ENCODE measurements at places on chromosomes 7 and 10.

DNA sequence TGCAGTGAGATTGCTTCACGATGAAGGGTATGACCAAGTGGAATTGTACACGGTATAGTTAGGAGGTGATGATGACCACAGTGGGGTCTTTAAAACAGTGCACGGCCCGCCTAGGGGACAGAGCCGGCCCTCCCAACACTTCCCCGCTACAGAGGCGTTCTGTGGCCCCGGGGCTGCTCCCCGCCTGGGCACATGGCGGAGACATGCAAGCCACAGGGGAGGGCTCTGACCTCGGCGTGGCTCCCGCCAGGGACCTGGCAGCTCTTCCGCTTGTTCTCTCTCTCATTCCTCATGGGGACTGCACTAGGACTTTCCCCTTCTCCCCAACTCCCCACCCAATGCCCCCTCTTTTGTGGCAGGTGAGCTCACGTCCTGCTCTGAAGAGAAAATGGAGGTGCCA is 393.8 kb downstream of the DNAJB6 start:
- no peak for DNase-seq
- H3K27ac ChIP-seq, result no peak overlapping the region
- no peak overlapping the region for H3K4me3 ChIP-seq
- no peaks in the 10 kb centered on the region for H3K36me3 ChIP-seq
- H3K4me1 ChIP-seq, result no peaks in the 10 kb centered on the region

- H3K27ac ChIP-seq, result no peak overlapping the region
- H3K4me1 ChIP-seq, result no peaks in the 10 kb centered on the region
- no peak for DNase-seq
- H3K4me3 ChIP-seq, result no peak overlapping the region
Observed at GRCh38 chr7:116812860-116813259, 49.5 kb upstream of the CAPZA2 start.

DNA sequence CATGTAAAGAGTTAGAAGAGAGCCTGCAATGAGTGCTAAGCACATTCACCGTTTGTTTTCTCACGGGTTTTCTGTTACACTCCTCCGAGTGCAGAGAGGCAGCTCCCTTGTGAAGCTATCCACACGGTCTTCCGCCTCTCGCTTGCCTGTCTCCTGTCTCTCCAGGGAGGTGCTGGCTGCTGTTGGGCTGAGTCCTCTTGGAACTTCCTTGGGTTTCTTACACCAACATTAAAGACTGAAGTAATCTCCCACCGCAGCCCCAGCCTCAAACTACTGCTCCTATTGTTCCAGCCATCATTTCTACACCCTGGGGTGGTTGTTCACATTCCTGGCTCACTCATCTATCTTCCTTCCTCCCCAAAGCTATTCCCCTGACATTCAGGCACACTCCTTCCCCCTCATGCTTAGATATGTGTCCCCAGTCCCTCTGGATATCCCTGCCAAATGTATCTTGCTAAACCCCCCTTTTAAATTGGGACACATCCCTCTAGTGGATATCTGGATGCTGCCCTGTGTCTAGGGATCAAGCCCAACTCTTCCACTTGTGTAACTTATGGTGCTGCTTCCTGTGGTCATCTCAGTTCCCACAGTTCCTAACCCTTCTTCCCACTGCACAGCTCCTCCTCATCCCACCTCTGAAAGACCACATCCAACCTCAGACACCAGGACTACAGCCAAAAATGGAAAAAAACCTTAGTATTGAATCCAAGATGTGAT is 14.1 kb downstream of the ESYT2 start:
- H3K4me1 ChIP-seq, result peaks cover 70% of the 10 kb centered on the region
- no peak overlapping the region for H3K4me3 ChIP-seq
- no peaks in the 10 kb centered on the region for H3K27me3 ChIP-seq
- DNase-seq, result no peak
- H3K27ac ChIP-seq, result peak overlapping the region; percentile 77

GRCh38 chr10:90701428-90701827 is 156.4 kb downstream of the HTR7 start:
- H3K27me3 ChIP-seq, result peaks cover 11% of the 10 kb centered on the region
- DNase-seq, result no peak
- no peaks in the 10 kb centered on the region for H3K4me1 ChIP-seq
- H3K4me3 ChIP-seq, result no peak overlapping the region
- H3K27ac ChIP-seq, result no peak overlapping the region

GRCh38 chr7:74535951-74536356 is 82.2 kb downstream of the GTF2IRD1 start:
- H3K4me1 ChIP-seq, result no peaks in the 10 kb centered on the region
- no peak for DNase-seq
- no peak overlapping the region for H3K4me3 ChIP-seq
- no peaks in the 10 kb centered on the region for H3K36me3 ChIP-seq

DNA sequence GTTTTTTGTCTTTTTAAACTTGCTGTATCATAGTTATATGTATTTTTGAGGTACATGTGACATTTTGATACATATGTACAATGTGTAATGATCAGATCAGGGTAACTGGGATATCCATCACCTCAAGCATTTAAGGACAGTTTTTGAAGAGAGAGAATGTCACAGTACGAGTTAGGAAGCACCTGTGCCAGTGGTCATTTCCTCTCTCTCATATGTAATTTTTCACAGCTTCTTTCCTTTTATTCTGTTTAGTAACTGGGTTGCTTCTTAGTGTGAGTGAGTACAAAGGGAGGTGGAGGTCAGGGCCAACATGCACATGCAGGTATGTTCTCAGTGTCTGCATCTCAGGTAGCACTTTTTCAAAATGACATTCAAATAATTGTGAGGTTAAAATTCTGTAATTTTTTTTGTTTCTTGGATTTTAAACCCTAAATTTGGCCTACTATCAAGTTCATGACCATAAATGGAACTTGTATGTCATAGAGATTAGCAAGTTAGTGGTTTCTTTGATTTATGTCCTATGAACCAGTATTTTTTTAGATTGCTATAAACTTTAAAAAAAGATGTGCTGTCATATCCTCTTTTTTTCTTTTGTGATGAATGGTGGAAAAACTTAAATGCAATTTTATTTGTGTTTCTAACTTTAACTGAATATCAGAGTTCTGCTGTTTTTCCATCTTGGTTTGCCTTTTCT is 42.7 kb downstream of the SNX10 start:
- no peaks in the 10 kb centered on the region for H3K27me3 ChIP-seq
- H3K4me3 ChIP-seq, result peak overlapping the region; percentile 81
- no peak for DNase-seq
- H3K36me3 ChIP-seq, result peaks cover 2% of the 10 kb centered on the region

DNA sequence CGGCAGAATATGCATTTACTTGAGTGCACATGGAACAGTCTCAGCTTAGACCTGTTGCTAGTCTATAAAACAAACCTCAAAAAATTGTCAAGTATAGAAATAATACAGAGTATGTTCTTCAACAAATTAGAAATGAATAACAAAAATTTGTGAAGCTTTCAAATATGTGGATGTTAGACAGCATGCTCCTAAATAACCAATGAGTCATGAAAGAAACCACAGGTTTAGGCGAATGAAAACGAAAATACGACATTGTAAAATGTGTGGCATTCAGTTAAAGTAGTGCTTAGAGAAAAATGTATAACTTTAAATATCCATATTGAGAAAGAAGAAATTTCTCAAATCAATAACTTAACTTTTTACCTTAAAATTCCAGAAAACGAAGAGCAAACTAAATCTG is 760.0 kb upstream of the SORCS1 start:
- DNase-seq, result no peak
- no peaks in the 10 kb centered on the region for H3K27me3 ChIP-seq
- H3K4me1 ChIP-seq, result no peaks in the 10 kb centered on the region

- no peaks in the 10 kb centered on the region for H3K27me3 ChIP-seq
- H3K4me3 ChIP-seq, result no peak overlapping the region
- no peaks in the 10 kb centered on the region for H3K36me3 ChIP-seq
- DNase-seq, result no peak
Observed at GRCh38 chr7:74505471-74506324, 52.0 kb downstream of the GTF2IRD1 start.

DNA sequence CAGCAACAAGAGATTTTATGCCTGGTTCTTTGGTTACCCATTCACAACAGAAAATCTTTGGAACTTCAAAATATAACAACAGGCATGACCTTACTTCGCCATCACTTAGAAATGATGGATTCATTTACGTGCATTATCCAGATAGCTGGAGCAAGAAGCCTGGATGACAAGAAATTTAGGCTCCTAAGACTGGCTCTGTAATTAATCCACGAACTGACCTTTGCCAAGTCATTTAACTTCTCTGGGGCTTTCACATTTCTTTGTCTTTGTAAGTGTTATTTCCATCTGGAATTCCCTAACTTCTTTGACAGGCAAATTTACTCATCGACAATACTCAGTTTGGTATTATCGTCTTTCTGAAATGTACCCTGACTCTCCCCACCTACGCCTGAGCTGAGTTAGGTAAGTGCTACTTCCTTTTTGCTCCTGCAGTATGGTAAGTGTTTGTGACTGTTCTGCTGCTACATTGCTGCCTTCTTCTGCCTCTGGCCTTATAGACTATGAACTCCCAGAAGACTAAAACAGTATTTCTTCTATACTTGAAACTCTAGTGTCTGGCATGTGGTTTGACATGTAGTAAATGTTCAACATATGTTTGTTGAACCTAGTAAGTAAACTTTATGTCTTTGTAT is 5.5 kb upstream of the MDFIC start:
- H3K36me3 ChIP-seq, result peaks cover under 1% of the 10 kb centered on the region
- H3K27ac ChIP-seq, result peak overlapping the region; percentile 91
- H3K4me3 ChIP-seq, result peak overlapping the region; percentile 75
- H3K27me3 ChIP-seq, result no peaks in the 10 kb centered on the region

DNA sequence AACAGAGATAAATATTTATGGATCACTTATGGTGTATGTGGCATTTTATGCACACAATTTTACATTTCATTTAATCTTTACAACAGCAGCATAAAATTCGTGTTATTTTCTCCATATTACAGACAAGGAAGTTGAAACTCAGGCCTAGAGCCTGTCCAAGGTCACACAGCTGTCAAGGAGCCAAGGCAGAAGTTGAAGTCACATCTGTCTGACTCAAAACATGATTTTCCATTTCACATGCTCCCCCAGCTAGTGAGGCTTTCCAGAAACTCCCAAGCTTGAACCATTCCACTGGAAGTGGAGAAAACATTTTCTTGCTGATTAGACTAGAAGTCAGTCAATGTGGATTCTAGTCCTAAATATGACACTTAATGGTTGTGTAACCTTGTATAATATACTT is 110.5 kb downstream of the HECTD2 start:
- H3K27ac ChIP-seq, result no peak overlapping the region
- no peak overlapping the region for H3K4me3 ChIP-seq
- no peaks in the 10 kb centered on the region for H3K36me3 ChIP-seq
- H3K27me3 ChIP-seq, result peaks cover 5% of the 10 kb centered on the region
- DNase-seq, result no peak
- no peaks in the 10 kb centered on the region for H3K4me1 ChIP-seq

DNA sequence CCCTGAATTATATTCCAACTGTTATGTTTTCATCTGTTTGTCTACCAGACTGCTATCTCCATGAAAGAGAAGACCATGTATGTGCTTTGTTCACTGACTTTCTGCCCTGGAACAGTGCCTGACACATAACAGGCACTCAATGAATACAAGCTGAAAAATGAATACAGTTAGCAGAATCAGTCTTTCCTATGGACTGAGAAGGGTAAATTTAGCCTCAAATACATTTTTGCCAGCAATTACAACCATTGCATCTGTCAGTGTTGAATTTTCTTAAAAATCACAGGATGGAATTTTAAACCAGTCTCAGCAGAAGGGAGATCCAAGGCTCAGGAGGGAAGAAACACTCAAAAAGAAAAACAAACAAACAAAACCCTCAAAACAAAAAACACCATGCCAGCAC is 1018.1 kb downstream of the XPNPEP1 start:
- H3K4me3 ChIP-seq, result no peak overlapping the region
- DNase-seq, result no peak
- H3K27me3 ChIP-seq, result peaks cover 2% of the 10 kb centered on the region
- H3K36me3 ChIP-seq, result no peaks in the 10 kb centered on the region

- H3K27me3 ChIP-seq, result peaks cover 16% of the 10 kb centered on the region
- H3K4me1 ChIP-seq, result peaks cover 14% of the 10 kb centered on the region
- no peaks in the 10 kb centered on the region for H3K36me3 ChIP-seq
- DNase-seq, result no peak
- no peak overlapping the region for H3K4me3 ChIP-seq
- H3K27ac ChIP-seq, result no peak overlapping the region
Observed at GRCh38 chr10:31583293-31583692, 264.3 kb downstream of the ZEB1 start.

- no peak for DNase-seq
- no peak overlapping the region for H3K4me3 ChIP-seq
- peaks cover 15% of the 10 kb centered on the region for H3K27me3 ChIP-seq
- no peaks in the 10 kb centered on the region for H3K36me3 ChIP-seq
- H3K4me1 ChIP-seq, result peaks cover 37% of the 10 kb centered on the region
- peak overlapping the region; percentile 3 for H3K27ac ChIP-seq
Observed at GRCh38 chr10:14186245-14186644, 144.5 kb downstream of the FRMD4A start.

DNA sequence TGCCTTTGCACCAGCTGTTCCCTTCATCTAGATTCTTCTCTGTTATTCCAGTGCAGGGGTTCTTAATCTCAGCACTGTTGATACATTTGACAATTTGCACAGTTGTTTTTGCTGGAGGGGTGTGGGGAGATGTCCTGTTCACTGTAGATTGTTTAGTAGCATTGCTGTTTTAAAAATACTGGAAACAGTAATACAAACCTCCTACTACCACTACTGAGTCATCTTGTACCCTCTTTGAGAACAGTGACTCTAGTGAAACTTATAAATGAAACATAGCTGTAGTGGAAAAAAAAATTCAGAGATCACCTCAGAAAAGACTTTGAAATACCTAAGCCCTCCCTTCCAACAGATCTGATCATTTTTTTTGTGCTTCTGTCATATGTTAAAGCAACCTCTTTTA is 154.8 kb upstream of the TMEM196 start:
- H3K27me3 ChIP-seq, result no peaks in the 10 kb centered on the region
- H3K27ac ChIP-seq, result no peak overlapping the region
- no peak for DNase-seq
- no peak overlapping the region for H3K4me3 ChIP-seq
- no peaks in the 10 kb centered on the region for H3K36me3 ChIP-seq
- H3K4me1 ChIP-seq, result no peaks in the 10 kb centered on the region

DNA sequence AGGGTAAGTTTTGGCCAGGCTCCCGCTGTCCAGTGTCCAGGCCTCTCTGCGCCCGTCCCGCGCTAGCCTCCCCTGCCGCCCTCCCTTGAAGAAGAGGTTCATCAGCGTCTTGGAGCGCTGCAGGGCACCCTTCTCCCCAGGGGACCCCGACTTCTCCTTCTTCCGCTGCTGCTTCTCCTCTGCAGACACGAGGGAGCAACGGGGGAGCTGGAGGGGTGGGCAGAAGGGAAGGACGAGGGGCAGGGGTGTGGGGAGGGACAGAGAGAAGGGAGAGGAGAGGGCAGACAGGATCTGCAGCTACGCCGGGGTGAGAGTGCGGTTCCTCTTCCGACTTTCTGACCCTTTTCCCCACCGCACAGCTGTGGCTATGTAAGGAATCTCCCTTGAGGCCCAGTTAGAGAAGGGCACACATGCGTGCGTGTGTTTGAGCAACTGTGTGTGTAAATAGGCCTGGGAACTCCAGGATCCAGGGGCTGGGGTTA is 12.8 kb downstream of the PDZD7 start:
- H3K4me1 ChIP-seq, result peaks cover 21% of the 10 kb centered on the region
- no peak overlapping the region for H3K27ac ChIP-seq
- DNase-seq, result no peak
